ENCODE measurements at places on chromosomes 11 and 22. TPM values are rescaled to one million over a fixed set of nuclear protein-coding genes. Genes with fewer than 3 reads are reported as not detected.

Gene UBQLN3
- total RNA-seq, result 0.49 TPM

Gene CARD16
- total RNA-seq, result 109 TPM

Gene CATSPERZ
- not detected for total RNA-seq

Gene CHRNA10
- 1.4 TPM for total RNA-seq

Gene CASP4
- total RNA-seq, result 116 TPM

Gene PHOX2A
- total RNA-seq, result not detected

Gene IGLL5
- 0.39 TPM for total RNA-seq

Gene SLC37A2
- not detected for total RNA-seq

Gene TMEM123
- 330 TPM for total RNA-seq

Gene KCNJ1
- not detected for total RNA-seq

Gene PISD
- 41.5 TPM for total RNA-seq

Gene NUDT8
- total RNA-seq, result 1.9 TPM

Gene ANGPTL5
- not detected for total RNA-seq

GRCh38 chr11:70168405-70168754, 34.7 kb upstream of the FADD start:
- H3K27ac ChIP-seq, result no peak overlapping the region
- H3K4me3 ChIP-seq, result no peak overlapping the region
- no peak for DNase-seq

- H3K4me3 ChIP-seq, result no peak overlapping the region
- DNase-seq, result no peak
- no peaks in the 10 kb centered on the region for H3K27me3 ChIP-seq
- no peaks in the 10 kb centered on the region for H3K36me3 ChIP-seq
Measured at GRCh38 chr22:35357883-35358621, 22.8 kb upstream of the HMOX1 start.

GRCh38 chr11:41281131-41281742, 178.2 kb downstream of the LRRC4C start:
- DNase-seq, result no peak
- H3K4me3 ChIP-seq, result no peak overlapping the region
- H3K27ac ChIP-seq, result no peak overlapping the region
- no peaks in the 10 kb centered on the region for H3K4me1 ChIP-seq
- H3K27me3 ChIP-seq, result no peaks in the 10 kb centered on the region

DNA sequence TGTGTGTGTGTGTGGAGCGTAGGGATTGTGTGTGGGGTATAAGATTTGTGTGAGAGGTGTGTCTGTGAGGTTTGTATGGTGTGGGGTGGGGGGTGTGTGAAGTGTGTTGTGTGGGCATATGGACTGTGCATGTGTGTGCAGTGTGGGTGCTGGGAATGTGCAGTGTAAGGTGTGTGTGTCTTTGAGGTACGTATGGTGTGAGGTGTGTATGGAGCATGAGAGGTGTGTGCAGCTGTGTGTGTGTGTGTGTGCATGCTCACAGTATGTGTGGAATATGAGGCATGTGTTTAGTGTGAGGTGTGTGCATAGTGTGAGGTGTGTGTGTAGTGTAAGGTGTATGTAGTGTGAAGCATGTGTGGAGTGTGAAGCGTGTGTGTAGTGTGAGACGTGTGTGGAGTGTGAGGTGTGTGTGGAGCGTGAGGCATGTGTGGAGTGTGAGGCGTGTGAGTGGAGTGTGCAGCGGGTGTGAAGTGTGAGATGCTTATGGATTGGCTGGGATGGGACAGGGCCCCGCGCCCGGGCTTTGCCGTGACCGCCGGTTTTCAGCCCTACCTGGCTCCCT, 1.7 kb upstream of the TMPRSS6 start:
- H3K27ac ChIP-seq, result no peak overlapping the region
- H3K4me1 ChIP-seq, result no peaks in the 10 kb centered on the region
- no peaks in the 10 kb centered on the region for H3K27me3 ChIP-seq
- DNase-seq, result no peak

DNA sequence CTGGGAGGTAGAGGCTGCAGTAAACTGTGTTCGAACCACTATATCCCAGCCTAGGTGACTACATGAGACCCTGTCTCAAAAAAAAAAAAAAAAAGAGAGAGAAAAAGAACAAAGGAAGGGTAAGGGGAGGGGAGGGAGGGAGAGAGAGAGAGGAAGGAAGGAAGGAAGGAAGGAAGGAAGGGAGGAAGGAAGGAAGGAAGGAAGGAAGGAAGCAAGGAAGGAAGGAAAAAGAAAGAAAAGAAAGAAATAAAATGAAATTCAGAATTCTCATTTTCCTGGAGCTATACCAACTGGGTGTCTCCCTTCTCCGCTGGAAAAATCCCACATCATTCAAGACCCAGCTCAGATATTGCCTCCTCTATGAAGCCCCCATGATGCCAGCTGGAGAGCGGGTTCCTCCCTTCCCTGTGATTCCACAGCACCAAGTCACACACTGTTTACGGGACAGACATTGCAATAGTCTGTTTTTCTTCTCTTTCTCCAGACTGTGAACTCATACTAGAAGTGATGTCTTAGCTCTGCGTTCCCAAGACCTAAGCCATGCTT, 3.0 kb upstream of the PPFIA1 start:
- no peak for DNase-seq
- H3K27me3 ChIP-seq, result no peaks in the 10 kb centered on the region
- H3K4me1 ChIP-seq, result peaks cover 23% of the 10 kb centered on the region
- no peaks in the 10 kb centered on the region for H3K36me3 ChIP-seq
- no peak overlapping the region for H3K4me3 ChIP-seq

- peak; percentile 10 for DNase-seq
- peak overlapping the region; percentile 41 for H3K27ac ChIP-seq
- peak overlapping the region; percentile 62 for H3K4me3 ChIP-seq
Measured at GRCh38 chr11:9601037-9601875, 27.8 kb downstream of the WEE1 start.

- peaks cover 48% of the 10 kb centered on the region for H3K36me3 ChIP-seq
- H3K27ac ChIP-seq, result no peak overlapping the region
- no peak for DNase-seq
- H3K27me3 ChIP-seq, result no peaks in the 10 kb centered on the region
Measured at GRCh38 chr11:47573321-47573720, 5.4 kb downstream of the KBTBD4 start.

- no peak overlapping the region for H3K27ac ChIP-seq
- H3K4me1 ChIP-seq, result no peaks in the 10 kb centered on the region
- DNase-seq, result no peak
- H3K4me3 ChIP-seq, result no peak overlapping the region
- H3K27me3 ChIP-seq, result no peaks in the 10 kb centered on the region
Measured at GRCh38 chr11:120832481-120833238, 191.2 kb upstream of the TBCEL start.

- H3K27ac ChIP-seq, result no peak overlapping the region
- no peak overlapping the region for H3K4me3 ChIP-seq
- H3K27me3 ChIP-seq, result no peaks in the 10 kb centered on the region
- DNase-seq, result no peak
- H3K36me3 ChIP-seq, result no peaks in the 10 kb centered on the region
Measured at GRCh38 chr11:114256176-114256966, 39.8 kb upstream of the NNMT start.

GRCh38 chr11:60899046-60899936, 7.1 kb downstream of the PRPF19 start:
- H3K36me3 ChIP-seq, result peaks cover 91% of the 10 kb centered on the region
- H3K4me1 ChIP-seq, result peaks cover 2% of the 10 kb centered on the region
- H3K27me3 ChIP-seq, result no peaks in the 10 kb centered on the region
- no peak overlapping the region for H3K4me3 ChIP-seq
- no peak overlapping the region for H3K27ac ChIP-seq
- no peak for DNase-seq

DNA sequence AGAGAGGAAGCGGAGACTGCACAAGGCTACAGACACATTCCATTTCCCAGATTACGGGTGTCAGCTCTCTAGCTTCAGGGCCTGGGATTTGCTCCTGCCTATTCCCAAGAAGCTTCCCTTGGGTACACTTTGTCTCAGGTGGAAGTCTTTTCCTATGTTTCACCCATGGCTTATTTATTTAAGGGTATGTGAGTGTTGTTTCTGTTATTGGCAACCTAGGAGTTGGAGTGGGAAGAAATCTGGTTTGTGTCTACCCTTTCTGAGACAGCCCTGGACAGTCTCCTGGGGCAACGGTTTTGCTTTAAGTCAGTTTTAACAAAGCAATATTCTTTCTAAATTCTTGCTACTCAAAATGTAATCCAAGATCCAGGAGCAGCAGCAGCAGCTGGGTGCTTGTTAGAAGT, 127.0 kb downstream of the MICAL2 start:
- H3K27ac ChIP-seq, result no peak overlapping the region
- peaks cover 36% of the 10 kb centered on the region for H3K36me3 ChIP-seq
- DNase-seq, result no peak
- no peak overlapping the region for H3K4me3 ChIP-seq
- H3K27me3 ChIP-seq, result no peaks in the 10 kb centered on the region
- H3K4me1 ChIP-seq, result peaks cover 13% of the 10 kb centered on the region

DNA sequence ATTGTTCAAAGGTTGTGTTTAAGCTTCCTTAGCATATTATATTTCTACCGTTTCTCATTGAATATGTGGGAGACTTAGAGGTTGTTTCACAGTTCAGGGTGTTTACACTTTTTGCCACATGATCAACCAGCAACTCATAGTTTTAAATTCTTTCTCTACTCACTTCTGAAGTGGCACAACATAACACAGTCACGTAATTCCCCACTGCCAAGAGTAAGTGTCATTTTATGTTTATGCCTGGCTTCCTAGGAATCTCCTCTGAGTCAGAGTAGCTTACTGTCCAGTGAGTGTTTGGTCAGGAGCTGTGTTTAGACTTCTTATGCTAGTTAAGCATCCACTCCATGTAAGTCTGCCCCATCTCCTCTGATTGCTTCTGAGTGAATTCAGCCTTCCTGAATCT, 520.8 kb upstream of the KIRREL3 start:
- H3K36me3 ChIP-seq, result no peaks in the 10 kb centered on the region
- no peaks in the 10 kb centered on the region for H3K4me1 ChIP-seq
- H3K27ac ChIP-seq, result no peak overlapping the region
- H3K4me3 ChIP-seq, result no peak overlapping the region
- no peak for DNase-seq

- H3K27ac ChIP-seq, result no peak overlapping the region
- DNase-seq, result no peak
- H3K4me3 ChIP-seq, result no peak overlapping the region
- H3K27me3 ChIP-seq, result peaks cover 2% of the 10 kb centered on the region
- H3K4me1 ChIP-seq, result no peaks in the 10 kb centered on the region
Measured at GRCh38 chr11:70048279-70049024, 29.7 kb upstream of the ANO1 start.

GRCh38 chr22:25410849-25411248, 153.6 kb upstream of the GRK3 start:
- H3K4me3 ChIP-seq, result peak overlapping the region; percentile 72
- H3K27me3 ChIP-seq, result no peaks in the 10 kb centered on the region
- H3K36me3 ChIP-seq, result no peaks in the 10 kb centered on the region
- H3K27ac ChIP-seq, result no peak overlapping the region
- peaks cover 9% of the 10 kb centered on the region for H3K4me1 ChIP-seq

- no peaks in the 10 kb centered on the region for H3K27me3 ChIP-seq
- H3K36me3 ChIP-seq, result no peaks in the 10 kb centered on the region
- no peaks in the 10 kb centered on the region for H3K4me1 ChIP-seq
- DNase-seq, result no peak
- no peak overlapping the region for H3K27ac ChIP-seq
Measured at GRCh38 chr11:19952116-19952605, 208.1 kb downstream of the DBX1 start.

DNA sequence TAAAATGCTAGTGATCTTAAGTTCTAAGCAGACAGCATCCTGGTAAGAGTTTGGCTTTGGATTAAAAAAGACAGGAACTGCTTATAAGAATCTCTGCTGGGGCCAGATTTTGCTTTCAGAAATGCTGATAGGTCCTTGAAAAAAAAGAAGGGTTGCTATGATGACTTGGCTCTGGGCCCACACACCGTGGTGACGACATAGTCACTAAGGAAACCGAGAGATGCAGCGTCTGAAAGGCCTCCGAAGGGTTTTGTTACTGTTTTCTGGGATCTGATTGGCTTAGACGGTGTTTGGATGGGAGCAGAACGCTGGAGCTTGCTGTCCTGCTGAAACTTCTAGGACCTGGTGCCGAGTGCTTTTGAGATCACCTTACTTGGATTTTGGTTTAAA, 8.4 kb downstream of the FAM118A start:
- no peaks in the 10 kb centered on the region for H3K27me3 ChIP-seq
- peak overlapping the region; percentile 100 for H3K27ac ChIP-seq
- peaks cover 15% of the 10 kb centered on the region for H3K36me3 ChIP-seq
- peak overlapping the region; percentile 89 for H3K4me3 ChIP-seq
- peaks cover 84% of the 10 kb centered on the region for H3K4me1 ChIP-seq
- peak; percentile 86 for DNase-seq

GRCh38 chr22:45526768-45527360, 24.2 kb downstream of the FBLN1 start:
- H3K27me3 ChIP-seq, result no peaks in the 10 kb centered on the region
- no peak for DNase-seq
- no peaks in the 10 kb centered on the region for H3K36me3 ChIP-seq

DNA sequence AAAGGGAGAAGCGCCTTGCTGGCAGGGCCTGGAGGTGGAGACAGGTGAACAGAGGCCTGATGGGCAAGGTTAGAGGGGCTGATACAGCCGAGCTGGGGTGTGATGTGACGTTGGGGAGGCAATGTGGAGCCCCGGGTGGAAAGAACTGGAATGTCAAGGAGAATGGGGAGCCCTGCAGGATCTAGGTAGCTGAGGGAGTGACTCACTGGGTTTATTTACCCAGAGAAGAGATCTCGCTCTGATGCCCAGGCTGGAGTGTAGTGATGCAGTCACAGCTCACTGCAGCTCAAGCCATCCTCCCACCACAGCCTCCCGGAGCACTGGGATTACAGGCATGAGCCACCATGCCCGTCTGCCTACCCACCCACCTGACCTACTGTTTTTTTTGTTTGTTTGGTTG, 1.9 kb upstream of the CYB5R3 start:
- H3K4me1 ChIP-seq, result peaks cover 23% of the 10 kb centered on the region
- H3K27me3 ChIP-seq, result no peaks in the 10 kb centered on the region
- H3K4me3 ChIP-seq, result no peak overlapping the region
- no peaks in the 10 kb centered on the region for H3K36me3 ChIP-seq
- DNase-seq, result no peak

GRCh38 chr22:27801616-27802345, at the start of gene MN1:
MN1 (minus strand) TSS chr22:27801756; CDS start chr22:27800543, 1,213 bp downstream.
- peaks cover 17% of the 10 kb centered on the region for H3K4me1 ChIP-seq
- H3K27me3 ChIP-seq, result no peaks in the 10 kb centered on the region
- H3K4me3 ChIP-seq, result peak within 1 kb of the TSS; percentile 50
- no peak within 1 kb of the TSS for H3K27ac ChIP-seq
- DNase-seq, result peak; percentile 50
- H3K36me3 ChIP-seq, result no peaks in the 10 kb centered on the region

All from CD4-positive, CD25-positive, alpha-beta regulatory T cell (primary cell).